ENCODE measurements at places on chromosomes 16 and 17.

DNA sequence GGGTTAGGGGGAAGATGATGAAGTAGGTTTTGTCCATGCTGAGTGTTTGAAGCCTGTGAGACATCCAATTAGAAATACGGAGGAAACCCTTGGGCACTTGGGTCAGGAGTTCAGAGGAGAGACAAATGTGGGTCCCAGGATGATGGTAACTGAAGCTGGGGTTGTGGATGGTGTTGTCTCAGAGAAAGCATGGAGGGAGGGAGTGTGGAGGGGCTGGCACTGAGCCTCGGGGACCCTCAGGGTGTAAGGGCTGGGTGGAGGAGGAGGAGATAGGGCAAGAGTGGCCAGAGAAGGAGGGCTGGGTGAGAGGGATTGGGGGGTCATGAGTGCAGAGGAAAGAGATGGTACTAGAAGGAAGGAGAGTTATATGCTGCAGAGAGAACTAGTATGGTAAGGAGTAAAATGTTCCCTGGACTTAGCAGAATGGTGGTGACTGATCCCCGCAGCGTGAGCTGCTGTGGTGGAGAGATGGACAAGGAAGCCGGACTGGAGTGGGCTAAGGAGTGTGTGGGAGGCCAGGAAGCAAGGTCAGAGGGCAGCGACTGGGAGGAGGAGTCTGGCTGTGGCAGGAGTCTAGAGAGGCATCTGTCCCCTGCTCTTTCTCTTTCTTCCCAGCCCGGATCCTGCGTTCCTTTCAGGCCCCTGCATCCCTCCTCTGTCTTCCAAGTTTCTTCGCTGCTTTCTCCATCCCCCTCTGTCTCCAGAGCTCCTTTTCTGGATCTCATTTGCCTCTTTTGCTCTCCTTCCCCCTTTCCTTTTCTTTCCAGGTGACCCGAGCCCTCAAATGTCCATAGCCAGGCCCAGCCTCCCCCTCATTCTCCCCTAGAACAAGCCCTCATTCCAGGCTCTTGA is 3.9 kb upstream of the COL1A1 start:
- no peak for DNase-seq

DNA sequence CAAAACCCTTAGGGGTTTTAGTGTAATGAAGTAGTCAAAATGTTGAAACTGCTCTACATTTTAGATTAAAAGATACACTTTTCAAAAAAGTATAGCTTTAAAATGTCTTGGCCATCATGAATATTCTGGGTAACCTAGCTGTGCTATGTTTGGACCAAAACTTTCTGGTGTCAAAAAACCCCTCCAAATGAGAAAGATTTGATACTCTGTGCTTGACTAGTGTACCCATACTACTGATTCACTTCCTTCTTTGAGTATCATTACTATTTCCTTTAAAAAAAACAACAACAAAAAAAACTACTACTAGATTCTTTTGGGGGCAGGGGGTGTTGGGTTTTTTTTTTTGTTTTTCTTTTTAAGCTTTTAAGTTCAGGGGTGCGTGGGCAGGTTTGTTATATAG is 37.3 kb downstream of the PTRH2 start:
- no peak for DNase-seq

GRCh38 chr16:27617665-27618064 is 67.7 kb downstream of the KATNIP start:
- DNase-seq: no peak

GRCh38 chr17:50847566-50847965 is 12.2 kb downstream of the WFIKKN2 start:
- DNase-seq: no peak

GRCh38 chr16:83137894-83138293 is 511.1 kb downstream of the CDH13 start:
- no peak for DNase-seq

GRCh38 chr17:58005728-58006559 is 1.1 kb downstream of the SRSF1 start:
- DNase-seq: no peak

- no peak for DNase-seq
Measured at GRCh38 chr17:40557531-40558299, 7.6 kb downstream of the CCR7 start.

- DNase-seq: no peak
Measured at GRCh38 chr17:8609910-8610309, 20.6 kb downstream of the MYH10 start.

DNA sequence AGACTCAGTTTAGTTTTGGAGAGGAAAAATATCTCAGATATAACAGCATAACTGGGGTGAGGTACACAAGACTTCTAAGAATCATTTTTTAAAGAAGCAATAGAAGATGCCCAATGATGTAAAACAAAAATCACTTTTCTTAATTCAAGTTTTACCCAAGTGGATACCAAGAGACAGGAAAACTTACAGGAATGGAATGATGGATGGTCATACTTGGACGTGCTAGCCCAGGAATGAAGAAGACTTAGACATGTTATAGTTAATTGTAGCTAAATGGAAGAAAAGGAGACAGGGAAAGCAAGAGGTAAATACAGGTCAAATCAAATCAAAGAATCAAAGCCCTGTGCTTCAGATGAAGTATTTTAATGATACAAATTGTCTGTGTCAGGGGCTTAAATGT is 312.7 kb upstream of the KCNJ16 start:
- DNase-seq: no peak

GRCh38 chr16:50274326-50275097 is 8.2 kb downstream of the ADCY7 start:
- DNase-seq: peak; percentile 63

DNA sequence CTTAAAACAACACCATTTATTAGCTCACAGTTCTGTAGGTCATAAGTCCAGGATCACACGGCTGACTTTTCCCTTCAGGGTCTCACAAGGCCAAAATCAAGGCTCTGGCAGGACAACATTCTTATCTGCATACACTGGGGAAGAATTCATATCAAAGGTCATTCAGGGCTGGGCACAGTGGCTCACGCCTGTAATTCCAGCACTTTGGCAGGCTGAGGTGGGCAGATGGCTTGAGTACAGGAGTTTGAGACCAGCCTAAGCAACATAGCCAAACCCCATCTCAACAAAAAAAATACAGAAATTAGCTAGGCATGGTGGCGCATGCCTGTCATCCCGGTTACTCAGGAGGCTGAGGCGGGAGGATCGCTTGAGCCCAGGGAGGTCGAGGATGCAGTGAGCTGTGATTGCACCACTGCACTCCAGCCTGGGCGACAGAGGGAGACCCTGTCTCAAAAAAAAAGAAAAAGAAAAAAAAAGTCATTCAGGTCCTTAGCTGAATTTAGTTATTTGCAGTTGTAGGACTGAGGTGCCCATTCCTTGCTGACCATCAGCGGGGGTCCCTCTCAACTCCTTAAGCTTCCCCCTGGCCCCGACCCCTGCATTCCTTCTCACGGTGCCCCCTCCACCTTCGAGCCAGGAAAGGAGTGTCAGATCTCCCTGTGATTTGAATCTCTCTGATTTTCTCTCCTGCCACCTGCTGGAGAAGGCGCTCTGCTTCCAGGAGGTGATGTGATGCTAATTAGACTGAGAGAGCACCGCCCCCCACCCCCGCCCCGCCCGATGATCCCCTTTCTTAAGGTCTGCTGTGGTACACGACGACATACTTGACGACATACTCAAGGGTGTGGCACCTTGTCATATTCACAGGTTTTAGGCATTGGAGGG is 91.8 kb upstream of the CLEC18A start:
- DNase-seq: no peak

DNA sequence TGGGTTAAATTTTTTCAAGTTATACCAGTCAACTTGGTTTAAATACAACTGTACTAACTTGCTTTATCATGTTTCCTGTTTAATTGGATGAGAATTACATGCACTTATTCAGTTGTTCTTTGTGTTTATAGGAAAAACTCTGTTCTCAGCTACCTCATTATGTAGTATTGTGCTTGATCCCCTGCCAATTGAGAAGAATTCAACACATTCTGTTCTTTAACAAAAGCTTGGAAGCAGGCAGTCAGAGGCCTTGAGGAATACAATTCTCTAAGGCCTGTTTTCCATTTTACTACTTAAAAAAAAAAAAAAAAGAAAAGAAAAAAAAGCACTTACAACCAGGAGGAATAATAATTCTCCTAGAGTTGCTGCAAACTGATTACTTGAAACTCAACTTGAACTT is 60.6 kb upstream of the CMIP start:
- no peak for DNase-seq

- no peak for DNase-seq
Measured at GRCh38 chr16:75250809-75251279, 580 bp downstream of the BCAR1 start.

DNA sequence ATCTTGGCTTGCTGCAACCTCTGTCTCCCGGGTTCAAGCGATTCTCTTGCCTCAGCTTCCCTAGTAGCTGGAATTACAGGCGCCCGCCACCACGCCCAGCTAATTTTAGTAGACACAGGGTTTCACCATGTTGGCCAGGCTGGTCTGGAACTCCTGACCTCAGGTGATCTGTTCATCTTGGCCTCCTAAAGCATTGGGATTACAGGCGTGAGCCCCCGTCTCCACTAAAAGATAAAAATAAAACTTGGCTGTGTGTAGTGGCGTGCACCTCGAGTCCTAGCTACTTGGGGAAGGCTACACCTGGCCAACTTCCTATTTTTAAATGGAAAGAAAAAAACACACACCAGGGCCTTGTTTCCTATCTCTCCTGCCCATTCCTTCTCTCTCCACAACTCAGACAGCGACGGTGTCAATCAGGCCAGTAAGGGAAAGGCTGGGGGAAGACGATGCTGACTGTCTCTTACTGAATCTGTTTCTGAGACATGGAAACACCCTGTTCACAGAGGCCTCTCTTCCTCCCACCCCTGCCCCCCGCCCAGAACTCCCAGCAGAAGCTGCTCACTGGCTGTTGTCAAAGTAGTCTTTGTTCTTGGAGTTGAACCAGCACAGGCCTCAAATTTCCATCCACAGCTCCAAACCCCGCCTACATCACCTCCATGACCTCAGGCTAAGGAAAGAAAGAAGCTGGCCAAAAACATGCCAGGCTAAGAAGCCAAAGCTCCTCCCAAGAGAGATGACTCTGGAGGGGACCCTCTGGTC is 96.6 kb downstream of the NXN start:
- no peak for DNase-seq

DNA sequence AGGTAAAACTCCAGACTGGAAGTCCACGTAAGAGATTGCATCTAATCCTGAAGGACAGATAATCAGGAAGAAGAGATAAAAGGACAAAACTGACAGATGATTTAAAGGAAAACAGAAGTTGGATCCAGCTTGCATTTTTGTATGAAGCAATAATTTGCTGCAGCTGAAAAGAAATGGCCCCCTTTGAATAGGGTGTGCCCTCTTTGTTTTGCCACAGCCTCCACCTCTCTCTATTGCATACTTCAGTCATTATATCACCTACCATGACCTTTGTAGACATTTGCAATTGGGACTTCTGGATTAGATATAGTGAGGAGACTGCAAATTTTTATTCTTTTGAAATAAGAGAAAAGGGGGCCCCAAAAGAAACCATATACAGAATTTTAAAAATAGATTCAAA is 8.1 kb downstream of the NOG start:
- no peak for DNase-seq

DNA sequence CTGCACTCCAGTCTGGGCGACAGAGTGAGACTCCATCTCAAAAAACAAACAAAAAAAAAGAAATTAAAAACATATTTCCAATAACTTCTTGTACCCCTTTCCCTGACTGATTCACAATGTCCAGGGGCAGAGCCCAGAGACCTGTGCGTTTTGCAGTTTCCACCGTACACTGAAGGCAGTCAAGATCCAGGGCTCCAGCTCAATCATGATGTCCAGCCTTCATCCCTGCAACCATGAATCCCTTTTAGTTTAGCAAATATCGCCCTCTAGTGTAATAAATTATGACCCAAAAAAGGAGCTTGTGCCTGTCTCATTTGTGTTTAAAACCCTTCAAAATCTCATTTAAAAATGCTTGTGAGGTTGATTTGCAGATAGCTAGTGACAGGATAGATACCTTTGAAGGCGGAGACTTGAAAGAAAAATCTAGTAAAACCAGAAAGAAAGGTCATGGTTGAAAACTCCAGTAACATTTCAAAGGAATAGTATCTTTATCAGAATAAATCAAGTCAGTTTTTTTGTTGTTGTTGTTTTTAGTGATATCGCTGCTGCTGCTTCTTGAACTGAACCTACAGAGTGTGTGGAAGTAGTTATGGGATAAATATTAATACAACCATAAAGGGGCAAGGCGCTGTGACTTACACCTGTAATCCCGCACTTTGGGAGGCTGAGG is 3.7 kb upstream of the ERN1 start:
- DNase-seq: peak; percentile 51

DNA sequence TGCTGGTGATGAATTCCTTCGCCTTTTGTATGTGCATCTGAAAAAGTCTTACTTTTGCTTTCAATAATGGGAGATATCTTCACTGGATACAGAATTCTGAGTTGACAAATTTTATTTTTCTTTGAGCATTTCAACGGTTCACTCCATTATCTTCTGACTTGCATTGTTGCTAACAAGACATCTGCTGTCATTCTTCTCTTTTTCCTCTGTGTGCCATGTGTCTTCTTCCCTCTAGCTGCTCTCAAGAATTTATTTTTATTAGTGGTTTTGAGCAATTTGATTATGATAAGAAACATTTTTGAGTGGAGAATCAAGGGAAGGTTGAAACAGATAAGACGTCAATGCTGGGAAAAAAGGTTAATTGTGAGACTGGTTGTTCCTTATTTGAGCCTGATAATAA is 471.8 kb downstream of the CDH13 start:
- no peak for DNase-seq

DNA sequence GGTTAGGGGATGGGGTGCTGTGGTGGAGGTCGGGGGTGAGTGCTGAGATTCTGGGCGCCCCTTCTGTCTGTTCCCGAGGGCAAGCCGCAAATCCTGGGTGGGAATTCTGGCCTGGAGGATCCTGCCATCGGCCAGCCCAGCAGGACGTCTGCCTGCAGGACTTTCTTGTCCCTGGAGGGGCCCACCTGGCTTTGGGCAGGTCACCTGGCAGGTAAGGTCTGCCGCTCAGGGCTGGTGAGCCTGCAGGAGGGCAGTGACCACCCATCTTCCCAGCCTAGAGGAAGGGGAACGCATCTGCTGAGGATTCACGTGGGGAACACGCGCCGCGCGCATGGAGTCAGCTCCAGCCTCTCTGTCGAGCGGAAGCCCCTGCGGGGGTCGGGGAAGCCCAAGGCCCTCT is 5.4 kb downstream of the RNF222 start:
- no peak for DNase-seq
